ENCODE measurements at places on chromosomes 6 and 20. TPM values are rescaled to one million over a fixed set of nuclear protein-coding genes. Genes with fewer than 3 reads are reported as not detected.

The BMP7 gene
- total RNA-seq: 16.0 TPM

The POU5F1 gene
- total RNA-seq: 7.5 TPM

DNA sequence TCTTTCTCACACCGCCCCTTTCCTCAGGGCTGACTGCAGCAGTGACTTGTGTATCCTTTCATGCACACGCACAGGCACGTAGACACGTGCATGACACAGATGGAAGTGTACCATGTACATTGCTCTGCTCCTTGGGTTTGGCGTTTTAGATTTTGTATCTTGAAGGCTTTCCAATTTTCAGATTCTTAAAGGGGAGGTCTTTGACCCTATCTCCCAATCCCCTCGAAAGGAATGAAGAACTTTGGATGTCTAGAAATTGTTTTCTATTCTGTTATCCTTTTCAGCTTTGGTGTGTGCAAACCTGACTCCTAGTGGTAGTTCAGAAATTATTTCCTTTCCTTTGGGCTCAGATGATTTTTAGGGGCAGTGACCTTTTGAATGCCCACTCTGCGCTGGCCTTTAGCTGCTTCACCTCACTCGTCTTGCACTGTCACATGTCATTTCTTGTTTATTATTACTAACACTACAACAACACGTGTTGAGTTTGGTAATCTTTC is 63.0 kb downstream of the HIVEP1 start:
- DNase-seq: peak; percentile 16

DNA sequence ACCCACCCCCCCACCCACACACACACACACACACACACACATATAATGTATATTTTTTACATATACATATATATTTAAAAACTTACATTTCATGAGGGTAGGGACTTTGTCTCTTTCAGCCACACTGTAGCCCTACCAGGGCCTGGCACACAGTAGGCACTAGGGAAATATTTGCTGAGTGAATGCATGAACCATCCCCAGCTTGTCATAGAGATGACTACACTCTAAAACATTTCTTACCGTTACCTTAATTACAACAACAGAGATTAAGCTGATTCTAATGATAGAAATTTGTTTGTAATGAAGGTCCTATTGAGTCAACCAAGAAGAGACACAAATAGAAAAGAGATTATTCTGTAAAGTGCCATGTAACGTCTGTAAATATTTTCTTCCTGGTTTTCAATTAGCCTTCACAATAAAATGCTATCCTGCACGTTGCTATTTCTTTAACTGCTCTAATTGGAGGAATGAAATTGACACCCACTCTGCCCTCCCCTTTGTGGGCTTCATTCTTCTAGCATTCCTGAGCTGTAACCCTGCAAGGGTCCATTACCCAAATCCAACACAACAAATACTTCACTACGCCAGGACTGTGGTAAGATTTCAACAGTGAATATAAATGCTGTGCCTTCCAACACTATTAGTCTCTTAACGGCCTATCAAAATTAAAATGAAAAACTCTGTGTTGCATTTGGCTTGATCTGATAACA is 30.8 kb downstream of the SIM1 start:
- DNase-seq: no peak

DNA sequence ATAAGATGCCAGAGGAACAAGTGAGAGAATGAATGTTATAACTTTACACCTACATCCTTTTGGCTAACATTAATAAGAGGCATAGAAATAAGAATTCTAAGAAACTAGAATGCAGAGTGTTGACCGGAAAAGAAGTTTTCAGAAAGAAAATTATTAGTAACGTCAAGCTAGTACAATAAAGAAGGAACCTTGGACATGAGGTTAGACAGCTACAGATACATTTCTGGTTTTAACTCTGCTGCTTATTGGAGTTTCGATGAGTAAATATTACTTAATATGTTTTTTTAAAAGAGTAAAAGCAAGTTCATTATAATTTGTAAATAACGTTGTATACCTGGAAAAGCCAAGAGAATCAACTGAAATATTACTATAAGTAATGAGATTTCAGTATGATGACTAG is 22.7 kb downstream of the TAB2 start:
- no peak for DNase-seq

- no peak for DNase-seq
These were observed 46.7 kb downstream of the KCNK5 start for GRCh38 chr6:39182604-39183003.

DNA sequence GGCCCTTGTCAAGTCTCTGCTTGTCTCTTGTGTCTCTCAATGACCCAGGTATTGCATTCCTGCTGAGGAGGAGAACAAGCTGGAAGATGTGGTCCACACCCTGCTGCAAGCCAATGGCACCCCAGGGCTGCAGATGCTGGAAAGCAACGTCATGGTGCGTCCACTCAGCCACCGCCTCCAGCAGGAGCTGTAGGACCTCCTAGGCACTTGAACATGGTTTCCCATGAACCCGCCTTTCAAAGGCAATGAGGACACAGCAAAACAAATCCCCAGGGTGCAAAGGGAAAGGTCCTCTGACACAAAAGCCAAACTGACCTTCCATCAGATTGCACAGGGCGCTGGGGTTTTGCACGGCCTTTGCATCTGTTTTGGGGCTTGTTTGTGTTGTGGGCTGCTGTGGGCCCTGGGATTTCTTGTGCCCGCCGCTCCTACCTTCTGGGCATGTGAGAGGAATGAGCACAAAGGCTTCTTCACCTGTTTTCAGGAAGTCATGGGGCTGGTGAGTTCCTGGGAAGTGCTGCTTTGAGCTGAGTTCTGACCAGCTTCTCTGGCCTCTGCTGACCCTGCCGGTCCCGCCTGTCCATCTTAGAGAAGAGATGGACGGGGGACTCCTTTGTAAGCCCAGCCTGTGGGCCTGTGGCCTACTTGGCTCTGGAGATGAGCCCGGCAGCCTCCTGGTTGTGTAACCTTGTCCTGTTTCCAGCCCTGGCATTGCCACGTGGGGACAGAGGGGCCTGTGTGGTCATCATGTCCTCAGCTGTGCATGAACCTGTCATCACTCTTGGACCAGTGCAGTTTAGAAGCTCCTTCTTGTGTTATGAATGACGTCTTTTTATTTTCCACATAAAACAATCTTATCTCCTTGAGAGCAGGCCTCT is 151.3 kb downstream of the DTNBP1 start:
- no peak for DNase-seq

Data from tongue (tissue), 3 donors.